ENCODE measurements at places on chromosomes 1 and 21.

GRCh38 chr1:185244015-185244747 is 72.9 kb downstream of the IVNS1ABP start:
- no peak for DNase-seq

GRCh38 chr1:33973799-33974545 is 110.1 kb downstream of the HMGB4 start:
- no peak for DNase-seq

GRCh38 chr1:13732971-13733667 is 33.1 kb downstream of the PRDM2 start:
- DNase-seq, result no peak

DNA sequence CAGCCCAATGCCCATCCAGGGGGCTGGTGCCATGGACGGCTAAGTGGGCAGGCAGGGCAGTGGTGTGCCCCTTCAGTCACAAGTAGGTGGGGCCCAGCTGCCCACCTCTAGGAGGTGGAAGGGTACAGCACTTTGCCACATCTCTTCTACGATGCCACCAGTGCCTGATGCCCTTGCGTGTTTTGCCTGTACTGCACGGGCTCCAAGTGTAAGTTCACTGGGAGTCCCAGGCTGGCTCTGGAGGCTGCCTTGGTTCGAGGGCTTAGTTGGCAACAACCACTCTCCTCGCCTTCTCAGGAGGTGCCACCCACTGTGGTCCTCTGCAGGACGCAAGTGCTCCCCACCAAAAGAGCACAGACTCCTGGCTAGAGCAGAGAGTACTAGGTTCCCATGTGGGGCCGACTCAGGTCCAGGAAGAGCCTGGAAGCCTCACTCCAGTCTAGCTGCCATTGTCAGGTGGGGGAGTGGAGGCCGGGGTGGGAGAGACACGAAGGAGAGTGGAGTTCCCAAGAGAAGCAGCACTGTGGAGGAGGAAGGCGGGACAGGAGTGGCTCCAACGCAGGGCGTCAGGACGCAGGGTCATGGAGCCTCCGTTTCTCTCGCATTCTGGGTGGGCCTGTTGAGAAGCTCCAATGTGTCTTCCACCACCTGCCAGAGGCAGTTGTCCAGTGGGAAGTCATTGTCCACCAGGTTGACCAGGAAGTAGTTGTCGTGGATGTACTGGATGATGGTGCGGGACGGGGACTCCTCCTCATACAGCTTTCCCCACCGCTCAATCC is 15.5 kb downstream of the MTHFR start:
- DNase-seq, result no peak

GRCh38 chr1:12600335-12600734 is 17.7 kb downstream of the DHRS3 start:
- DNase-seq, result peak; percentile 38

DNA sequence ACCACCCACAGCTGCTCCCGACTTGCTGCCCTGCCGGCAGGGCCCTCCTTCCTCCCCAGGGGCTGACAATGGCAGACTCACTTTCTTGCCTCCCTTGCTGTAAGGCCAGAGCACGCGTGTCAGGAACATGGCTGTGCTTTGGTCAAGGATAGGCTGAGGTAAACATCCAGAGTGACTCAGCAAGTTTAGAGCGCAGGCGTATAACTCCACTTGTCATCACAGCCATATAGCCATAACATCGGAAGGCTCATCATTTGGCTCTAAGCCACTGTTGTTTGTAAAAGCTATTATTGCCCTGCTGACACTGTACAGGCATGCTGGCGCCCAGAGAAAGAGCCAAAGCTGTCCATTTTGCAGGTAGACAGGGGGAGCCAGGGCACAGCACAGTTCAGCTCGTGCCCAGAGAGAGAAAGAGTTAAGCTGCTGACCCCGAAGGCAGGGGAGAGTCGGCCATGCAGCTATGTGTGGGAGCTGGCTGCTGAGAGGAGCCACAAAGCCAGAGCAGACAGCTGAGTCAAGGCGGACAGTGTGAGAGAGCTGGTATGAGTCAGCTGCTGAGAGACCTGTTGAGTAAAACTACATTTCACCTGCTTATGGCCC is 60.6 kb downstream of the GNG4 start:
- DNase-seq, result no peak

DNA sequence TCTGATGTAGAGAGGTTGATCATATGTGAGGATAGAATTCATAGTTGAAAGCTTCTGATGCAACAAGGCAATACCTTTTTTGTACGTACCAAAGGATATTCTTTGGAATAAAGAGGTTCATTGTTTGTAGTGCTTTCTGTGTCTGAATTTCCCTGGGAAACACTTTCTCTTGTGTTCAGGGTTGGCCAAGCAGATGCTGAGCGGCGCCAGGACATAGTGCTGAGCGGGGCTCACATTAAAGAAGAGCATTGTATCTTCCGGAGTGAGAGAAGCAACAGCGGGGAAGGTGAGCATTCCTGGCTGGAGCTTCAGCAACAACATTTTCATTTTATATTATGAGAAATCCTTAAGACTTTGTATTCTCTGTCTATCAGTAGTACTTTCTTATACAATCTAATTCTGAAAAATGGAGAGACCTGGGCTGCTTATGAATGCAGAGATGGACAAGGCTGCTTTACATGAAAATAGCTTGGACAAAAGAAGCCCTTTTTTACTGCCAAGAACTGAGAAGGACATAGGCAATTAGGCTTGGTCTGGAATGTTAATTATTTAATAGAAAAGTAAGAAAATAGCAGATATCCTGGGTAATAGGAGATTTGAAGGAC is 85.2 kb downstream of the KIF1B start:
- DNase-seq, result peak; percentile 49

- no peak for DNase-seq
Measured at GRCh38 chr1:159077120-159077961, 775 bp upstream of the AIM2 start.

GRCh38 chr21:42319376-42319775 is 4.2 kb upstream of the TFF3 start:
- DNase-seq, result no peak

DNA sequence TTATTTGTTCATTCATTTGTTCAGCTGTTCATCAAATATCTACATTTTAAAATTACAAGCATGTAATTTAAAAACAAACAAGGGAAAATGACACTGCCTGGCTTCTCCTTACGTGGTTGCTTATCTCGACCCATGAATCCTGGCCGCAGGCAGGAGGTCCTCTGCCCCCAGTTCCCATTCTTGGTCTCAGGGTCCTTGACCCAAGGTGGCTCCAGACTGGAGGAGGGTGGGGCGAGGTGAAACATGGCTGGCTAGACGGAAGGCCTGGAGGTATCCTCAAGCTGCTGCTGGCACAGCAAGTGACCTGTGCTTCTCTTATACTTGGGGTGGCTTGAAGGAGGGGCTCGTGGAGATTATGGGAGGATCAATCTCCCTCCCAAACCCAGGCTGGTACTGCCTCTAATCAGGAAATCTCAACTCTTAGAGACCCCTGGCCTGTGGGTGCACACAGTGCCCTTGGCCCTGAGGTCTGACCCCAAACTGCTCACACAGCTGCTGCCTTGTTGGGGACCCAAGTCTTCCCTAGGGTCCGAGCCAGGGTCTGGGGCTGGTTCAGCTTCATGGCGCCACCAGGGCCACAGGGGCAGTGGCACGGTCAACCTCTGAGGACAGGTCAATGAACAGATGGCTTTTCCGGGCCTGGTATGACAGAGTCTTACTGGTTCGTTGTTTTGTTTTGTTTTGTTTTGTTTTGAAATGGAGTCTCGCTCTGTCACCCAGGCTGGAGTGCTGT is 63.7 kb downstream of the SCCPDH start:
- no peak for DNase-seq

GRCh38 chr1:19121192-19121591 is 88.9 kb downstream of the UBR4 start:
- no peak for DNase-seq

GRCh38 chr1:57124768-57125446 is 159.1 kb upstream of the C8B start:
- no peak for DNase-seq

DNA sequence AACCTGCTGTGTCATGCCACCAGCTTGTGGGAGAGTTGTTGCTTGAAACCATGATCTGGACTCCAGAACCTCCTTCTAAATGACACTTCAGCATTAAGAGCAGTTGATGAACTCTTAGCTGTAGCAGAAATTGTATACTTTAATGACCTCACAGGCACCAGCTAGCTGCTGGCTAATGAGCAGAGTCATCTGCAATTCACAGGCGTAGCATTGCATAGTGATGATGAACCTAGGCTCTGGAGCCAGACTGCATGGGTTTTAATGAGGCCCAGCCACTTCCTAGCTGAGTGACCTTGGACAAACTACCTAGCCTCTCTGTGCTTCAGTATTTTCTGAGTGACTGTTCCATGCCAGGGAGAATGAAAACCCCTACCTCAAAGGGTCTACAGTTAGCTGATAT is 407.1 kb downstream of the LMO4 start:
- no peak for DNase-seq

DNA sequence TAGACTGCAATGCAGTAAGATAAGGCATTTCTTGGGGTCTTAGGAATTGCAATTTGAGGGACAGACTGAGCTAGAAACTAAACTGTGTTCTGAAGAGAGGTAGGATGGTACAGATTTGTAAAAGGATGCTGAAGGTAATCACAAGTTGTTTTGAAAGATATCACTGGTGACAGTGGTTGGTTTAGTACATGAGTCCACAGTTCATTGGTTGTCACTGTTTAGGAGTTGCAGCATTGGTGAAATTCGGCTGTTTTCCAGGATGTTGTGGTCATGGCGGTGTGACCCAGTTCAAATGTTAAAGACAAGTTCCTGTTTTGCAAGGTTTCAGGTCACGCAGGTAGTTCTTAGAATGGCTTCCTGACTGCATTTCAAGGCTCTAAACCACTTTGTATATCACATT is 292.8 kb upstream of the B3GALT2 start:
- no peak for DNase-seq

- no peak for DNase-seq
Measured at GRCh38 chr1:97610102-97610501, 310.7 kb downstream of the DPYD start.

DNA sequence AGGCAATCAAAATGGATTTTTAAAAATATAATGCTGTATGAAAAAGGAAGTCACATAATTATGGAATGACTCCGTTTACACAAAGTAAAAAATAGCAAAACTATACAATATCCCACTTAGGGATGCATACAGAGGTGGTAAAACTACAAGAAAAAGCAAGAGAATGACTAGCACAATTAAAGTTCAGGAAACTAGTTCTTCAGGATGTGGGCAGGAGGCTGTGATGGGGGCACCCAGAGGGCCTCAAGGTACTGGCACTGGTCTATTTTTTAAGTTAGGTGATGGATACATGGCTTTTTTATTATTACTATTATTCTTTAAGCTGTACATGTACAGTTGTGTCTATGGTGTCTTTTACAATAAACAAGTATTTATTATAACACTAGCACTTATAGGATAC is 1.4 kb upstream of the ZC3H12A start:
- no peak for DNase-seq

GRCh38 chr1:207021876-207022596 is 10.5 kb downstream of the C1orf116 start:
- no peak for DNase-seq

- DNase-seq, result no peak
Measured at GRCh38 chr21:45111703-45112102, 37.3 kb downstream of the ADARB1 start.

Measured in hypothalamus (tissue), 51 donors.